ENCODE measurements at places on chromosomes 4 and X. TPM values are rescaled to one million over a fixed set of nuclear protein-coding genes. Genes with fewer than 3 reads are reported as not detected.

- no peak for DNase-seq
Measured at GRCh38 chr4:154088741-154089140, 299.9 kb upstream of the SFRP2 start.

DNA sequence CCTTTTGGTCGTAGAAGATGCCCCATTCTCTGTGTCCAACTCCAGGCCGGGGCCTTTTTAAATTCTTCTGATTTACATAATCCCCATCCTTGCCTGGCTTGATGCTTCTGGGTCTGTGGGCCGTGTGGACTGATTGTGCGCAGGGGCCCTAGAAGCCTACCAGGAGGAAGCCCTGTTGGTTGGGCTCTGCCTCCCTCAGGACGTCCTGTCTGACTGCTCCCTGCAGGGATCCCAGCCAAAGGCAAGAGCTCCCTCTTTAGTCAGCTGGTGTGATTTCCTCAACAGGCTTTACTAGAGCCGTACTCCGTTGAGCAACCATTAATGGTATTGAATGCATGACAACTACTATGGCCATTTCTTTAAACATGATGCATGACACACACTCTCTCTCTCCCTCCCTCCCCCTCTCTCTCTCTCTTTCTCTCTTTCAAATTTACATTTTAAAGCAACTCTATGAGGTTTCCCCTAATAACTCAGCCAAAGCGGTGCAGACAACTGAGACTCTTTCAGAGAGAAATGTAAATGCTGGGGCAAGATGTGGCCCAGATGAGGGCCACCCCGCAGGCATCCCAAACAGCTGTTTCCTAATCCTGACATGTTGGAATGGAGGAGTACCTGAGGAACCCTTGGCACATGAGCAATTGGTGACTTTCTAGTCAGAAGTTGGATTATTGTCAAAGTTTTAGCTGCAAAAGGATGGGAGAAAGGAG is 117.3 kb downstream of the DRD5 start:
- DNase-seq: no peak

- DNase-seq: no peak
Measured at GRCh38 chr4:23733476-23733875, 156.4 kb downstream of the PPARGC1A start.

- DNase-seq: no peak
Measured at GRCh38 chr4:172127168-172127567, 314.0 kb downstream of the GALNTL6 start.

Gene RAB41
- not detected for total RNA-seq

GRCh38 chr4:155543126-155543765 is 123.4 kb upstream of the GUCY1A1 start:
- peak; percentile 32 for DNase-seq

Gene TMPRSS11D
- not detected for total RNA-seq

DNA sequence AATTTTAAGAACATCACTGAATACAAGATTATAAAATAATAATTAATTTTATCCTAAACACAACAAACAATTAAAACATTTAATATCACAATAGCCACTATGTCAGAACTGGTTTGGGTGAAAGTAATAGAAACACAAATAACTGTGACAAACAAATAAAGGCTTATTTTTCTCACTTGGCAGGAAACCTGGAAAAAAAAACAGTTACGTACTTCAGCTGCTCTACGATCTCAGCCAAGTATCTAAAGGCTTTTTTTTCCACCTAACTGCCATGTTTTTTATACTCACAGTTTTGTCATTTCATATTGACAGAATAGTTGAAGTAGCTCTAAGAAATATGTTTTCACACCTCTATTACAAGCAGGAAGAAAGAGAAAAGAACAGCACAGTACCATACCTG is 284.8 kb upstream of the INTU start:
- DNase-seq: no peak

- DNase-seq: no peak
Measured at GRCh38 chr4:53937327-53937726, 127.1 kb downstream of the CHIC2 start.

GRCh38 chr4:150493851-150494250 is 88.1 kb upstream of the MAB21L2 start:
- DNase-seq: peak; percentile 24

DNA sequence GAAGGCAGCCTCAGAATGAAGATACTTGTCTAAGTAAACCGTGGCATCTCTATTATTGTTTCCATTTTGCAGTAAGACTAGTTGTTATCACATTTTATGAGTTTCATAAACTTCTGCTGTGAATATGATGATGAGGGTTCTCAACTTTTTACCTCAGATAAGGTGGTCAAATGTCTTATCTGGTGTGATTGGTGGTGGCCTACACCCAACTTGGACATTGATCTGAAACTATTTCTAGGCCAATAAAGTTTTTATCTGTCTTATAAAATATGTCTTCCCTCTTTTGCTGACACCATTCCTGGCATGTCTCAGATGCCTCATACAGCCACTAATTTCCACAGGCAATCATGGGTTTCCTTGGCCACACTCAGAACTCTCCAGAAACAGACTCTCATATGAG is 480.3 kb upstream of the NR3C2 start:
- DNase-seq: no peak

Gene TAF7L
- 5.0 TPM for total RNA-seq

DNA sequence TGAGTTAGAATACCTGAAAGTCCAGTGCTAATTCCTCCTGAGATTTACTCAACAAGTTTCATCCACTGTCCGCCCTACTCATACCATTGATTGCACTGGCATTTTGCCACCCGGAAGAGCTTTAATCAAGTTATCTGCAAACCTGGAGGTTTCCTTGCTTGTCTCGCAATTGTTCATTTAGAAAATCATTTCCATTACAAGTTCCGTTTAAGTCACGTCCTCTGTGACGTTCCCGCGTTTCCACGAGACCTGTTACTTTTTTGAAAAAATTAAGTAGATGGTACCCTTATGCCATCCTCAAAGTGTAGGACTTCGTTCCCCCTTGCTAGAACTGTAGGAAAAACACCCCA is 761 bp upstream of the FRYL start:
- no peak for DNase-seq

GRCh38 chr4:30770049-30770549 is 49.9 kb downstream of the PCDH7 start:
- DNase-seq: no peak

Gene REPS2
- total RNA-seq: not detected

DNA sequence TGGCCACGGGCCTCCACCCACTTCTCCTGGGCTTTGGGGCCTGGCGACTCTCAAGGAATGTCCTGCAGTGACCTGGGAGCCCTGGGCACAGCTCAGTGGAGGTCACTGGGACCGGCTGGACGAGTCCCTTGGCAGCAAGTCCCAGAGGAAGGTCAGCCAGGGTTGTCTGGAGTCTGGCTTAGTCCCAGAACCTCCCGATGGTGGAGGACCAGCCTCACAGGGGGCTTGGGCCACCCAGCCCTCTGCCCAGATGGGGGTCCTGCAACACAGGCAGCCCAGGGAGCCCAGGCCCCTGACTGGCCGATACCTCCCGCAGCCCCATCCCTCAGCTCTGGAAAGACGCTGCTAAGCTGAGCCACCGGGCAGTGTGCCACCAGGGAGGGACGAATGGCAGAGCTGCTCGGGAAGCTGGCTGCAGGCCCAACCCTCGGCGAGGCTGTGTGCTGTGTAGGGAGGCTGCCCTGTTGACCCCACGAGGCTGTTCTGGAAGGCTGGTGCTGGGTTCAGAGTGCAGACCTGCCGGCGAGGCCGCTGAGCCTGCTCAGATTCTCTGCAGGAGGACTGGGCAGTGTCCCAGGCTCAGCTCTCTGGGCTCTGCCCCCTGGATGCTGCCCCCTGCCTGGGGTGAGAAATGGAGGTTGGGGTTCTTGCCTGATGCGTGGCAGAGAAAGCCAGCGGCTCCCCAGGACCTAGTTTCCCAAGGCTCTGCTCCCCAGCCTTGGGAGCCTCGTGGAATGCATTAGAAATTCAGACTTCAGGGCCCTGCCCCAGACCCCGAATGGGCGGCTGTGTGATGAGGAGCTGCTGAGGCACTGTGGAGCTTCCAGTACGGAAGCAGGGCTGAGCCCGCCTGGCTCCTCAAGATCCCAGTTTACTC is 61.7 kb downstream of the ADRA2C start:
- DNase-seq: peak; percentile 88

Gene DNAAF6
- total RNA-seq: not detected

DNA sequence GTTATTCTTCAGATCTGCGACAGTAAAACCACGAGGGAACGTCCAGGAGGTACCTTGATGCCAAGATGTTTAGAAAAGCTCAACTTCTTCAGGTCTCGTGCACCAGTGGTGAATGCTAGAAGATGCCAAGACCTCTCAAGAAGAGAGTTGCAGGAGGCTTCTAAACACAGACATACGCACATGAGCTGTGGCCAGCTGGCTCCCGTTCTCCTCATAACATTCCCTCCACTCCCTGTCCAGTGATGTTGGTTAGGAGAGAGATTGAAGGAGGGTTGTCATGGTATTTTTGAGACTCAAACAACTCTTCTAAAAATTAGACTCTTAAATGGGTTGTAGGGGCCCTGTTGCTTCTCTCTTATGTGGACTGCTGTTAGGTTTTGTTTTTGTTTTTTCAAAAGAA is 184.3 kb downstream of the QDPR start:
- DNase-seq: peak; percentile 0

Gene SLC9A7
- 1.2 TPM for total RNA-seq

DNA sequence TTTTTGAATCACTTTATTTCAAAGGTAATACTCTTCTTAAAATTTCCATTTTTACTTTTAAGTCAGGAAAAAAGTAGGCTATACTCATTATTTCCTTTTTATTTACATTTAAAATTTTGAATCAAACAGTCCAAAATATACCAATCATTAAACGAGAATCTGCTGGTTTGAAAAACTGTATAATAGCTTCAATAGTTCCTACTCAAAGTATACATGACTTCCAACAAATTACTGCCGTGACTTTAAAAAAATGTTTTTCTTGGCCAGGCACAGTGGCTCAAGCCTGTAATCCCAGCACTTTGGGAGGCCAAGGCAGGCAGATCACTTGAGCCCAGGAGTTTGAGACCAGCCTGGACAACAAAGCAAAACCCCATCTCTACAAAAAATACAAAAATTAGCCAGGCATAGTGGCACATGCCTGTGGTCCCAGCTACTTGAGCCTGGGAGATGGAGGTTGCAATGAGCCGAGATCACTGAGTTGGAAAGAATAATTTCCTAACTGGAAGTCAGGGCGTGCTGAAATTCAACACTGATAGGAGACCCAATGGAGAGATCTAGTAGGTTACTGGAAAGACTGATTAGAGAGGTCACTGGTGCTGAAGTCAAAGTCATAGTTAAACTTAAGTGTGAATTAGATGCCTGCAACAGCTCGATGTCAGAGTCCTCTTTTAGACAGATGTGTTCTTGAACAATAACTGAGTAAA is 9.0 kb downstream of the KLHL8 start:
- DNase-seq: no peak

- DNase-seq: no peak
Measured at GRCh38 chr4:167196344-167197012, 37.8 kb downstream of the SPOCK3 start.

Gene SPATA18
- 0.02 TPM for total RNA-seq

DNA sequence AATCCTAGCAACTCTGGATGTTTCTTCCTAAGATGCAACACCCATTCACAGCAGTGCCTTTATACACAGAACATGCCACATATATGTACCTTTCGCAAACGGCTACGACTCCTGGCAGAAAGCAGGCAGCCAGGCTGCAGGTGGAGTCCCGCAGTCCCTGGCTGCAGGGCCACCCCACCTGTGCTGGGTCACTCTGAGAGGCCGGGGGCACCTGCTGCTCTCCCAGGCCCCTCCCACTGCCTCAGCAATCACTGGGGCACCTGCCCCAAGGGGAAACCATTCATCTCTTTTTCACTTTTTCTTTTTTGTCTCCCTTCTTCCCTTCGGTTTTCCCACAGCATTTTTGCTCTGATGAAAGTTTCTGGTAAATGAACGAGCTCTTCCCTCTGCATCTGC is 28.0 kb downstream of the RNF212 start:
- no peak for DNase-seq

Gene CRMP1
- not detected for total RNA-seq

Gene ZFP42
- not detected for total RNA-seq

GRCh38 chr4:105280338-105281123 is 133.9 kb downstream of the TET2 start:
- DNase-seq: peak; percentile 51

Data from MG63 (cell line).